ENCODE measurements at places on chromosomes 6 and 20.

DNA sequence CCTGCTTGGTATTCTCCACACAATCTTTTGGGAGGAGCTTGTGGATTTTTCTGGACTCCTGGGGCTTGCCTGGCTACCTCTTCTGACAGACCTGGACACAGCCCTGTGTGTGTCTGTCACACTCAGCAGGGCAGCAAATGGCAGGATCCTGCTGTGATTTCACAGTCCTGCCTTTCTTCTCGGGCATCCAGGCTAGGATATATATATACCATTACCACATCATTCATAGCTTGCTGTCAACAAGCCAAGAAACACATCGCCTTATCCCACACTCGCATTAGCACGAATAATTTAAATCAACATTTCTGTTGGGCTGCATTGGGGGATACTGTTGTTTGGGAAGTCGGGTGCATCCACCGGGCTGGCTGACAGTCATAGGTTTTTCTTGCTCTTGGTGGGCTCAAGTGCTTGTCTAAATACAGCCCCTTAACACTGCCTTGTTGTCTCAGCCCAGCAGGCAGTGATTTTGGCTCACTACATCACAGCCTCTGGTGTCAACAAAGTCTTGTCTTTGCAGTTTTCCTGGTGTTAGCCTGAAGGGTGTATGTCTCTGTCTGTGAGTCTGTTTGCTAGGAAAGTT is 154.9 kb upstream of the FERMT1 start:
- DNase-seq, result no peak

DNA sequence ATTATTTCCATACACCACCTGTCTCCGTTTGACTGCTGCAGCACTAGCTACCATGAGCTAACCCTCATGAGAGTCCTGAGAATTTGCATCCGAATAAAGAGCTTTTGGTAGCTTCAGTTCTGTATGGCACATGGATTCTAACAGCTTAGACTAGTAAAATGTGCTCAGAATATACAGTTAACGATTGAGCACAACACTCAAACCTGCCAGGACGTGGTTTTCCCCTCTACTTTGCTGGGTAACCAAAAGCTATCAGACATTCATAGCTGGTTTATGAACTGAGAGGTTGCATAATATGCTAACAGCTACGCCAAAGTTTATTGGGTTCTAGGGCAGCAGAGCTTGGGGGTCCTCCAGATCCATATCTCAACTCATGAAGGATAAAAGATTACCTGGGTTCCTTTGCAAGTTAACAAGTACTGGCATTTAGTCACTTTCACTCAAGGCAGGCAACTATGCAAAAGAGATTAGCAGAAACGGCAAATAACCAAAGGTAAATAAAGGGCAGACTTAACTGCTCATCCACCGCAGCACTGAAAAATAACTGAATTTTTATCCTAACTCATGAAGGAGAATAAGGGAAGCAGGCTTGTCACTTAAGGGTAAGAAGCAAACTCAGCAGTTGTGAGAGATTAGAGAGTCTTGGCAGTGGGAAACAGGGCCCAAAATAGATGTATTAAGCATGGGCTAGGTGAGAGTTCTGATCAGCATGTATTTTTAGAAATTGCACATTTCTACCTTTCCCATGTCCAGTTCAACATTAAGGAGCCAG is 29.4 kb downstream of the NUDT3 start:
- no peak for DNase-seq

GRCh38 chr6:33128318-33128717 is 52.5 kb downstream of the HLA-DPB1 start:
- DNase-seq, result no peak

GRCh38 chr6:155349129-155349528 is 34.8 kb upstream of the TFB1M start:
- DNase-seq, result no peak

DNA sequence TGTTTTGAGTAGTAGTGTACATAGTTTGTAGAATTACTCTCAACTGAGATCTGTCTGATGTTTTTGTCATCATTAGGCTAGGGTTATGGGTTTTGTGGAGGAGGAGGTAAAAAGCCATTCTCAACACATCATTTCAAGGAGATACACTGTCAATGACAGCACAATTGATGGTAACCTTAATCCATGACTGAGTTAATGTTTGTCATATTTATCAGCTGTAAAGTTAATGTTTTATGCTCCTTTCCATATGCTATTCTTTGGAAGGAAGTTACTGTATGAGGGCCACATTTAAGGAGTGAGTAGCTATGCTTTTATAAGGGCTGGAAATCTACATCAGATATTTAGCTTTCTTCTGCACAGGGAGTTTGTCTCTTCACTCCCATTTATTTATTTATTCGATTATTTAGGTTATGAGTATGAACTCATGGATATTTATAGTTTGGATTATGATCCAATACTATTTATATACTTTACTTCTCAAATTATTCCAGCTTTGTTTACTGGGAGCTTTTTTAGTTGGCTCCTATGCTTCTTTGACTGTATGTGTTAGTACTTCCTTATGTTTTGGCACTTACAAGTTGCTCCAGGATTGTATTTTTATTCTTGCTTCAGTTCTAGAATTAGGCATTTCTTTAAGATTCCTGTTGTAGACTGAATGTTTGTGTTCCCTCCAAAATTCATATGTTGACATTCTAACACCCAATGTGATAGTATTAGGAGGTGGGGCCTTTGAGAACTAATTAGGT is 156.6 kb upstream of the HCRTR2 start:
- no peak for DNase-seq

GRCh38 chr6:210778-211374 is 81.4 kb upstream of the DUSP22 start:
- no peak for DNase-seq

DNA sequence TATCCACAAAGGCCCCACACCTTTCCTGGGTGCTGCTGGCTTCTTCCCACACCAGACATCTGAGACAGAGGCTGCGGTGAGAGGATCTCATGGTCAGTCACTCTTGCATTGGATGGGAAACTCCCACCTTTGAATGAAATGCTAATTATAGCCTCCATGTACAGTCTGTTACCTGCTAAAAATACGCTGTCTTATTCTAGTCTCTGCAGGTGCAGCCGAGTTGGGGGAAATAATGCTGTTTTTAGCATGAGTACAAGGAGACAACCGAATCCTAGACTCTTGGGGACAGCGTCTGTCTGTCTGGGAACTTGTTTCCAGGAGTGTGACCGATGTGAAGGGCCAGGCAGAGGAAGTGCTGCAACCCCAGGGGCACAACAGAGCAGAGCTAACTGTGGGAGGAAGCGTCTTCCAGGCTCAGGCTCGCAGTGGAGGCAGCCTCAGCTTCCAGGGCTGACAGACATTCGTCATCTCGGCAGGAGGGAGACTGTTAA is 286.2 kb downstream of the PREX1 start:
- no peak for DNase-seq

DNA sequence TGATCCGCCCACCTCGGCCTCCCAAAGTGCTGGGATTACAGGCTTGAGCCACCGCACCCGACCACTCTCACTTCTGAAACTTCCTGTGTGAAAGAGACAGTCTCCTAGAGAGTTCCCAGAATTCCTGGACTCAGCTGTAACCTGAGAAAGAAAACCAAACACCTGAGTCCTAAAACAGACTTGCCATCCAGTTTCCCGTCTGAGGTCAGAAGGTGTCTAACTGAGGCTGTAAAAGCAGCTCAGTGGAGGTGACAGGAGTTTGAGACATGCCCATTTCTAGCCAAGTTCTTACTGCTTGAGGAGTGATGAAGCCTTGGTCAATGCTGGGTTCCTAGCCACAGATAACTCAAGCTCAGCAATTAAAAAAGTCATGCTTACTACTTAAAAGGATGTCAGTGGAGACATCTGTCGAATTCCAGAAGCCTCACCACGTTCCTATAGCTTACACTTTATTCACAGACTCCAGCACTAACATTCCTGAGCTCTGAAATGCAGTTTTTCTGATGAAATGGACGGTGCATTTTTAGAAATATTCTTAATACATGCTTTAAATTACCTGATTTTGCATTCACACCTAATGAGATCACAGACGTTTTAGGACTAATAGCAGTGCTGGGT is 6.1 kb downstream of the UQCC2 start:
- DNase-seq, result no peak

GRCh38 chr6:39908838-39909583 is 25.3 kb downstream of the MOCS1 start:
- no peak for DNase-seq

- DNase-seq, result no peak
These were observed 27.1 kb downstream of the ULBP1 start for GRCh38 chr6:149990661-149991471.
